Activated naive CD8-positive, alpha-beta T cell treated with anti-CD3 and anti-CD28 coated beads for 36 hours (primary cell): ENCODE measurements at places on chromosomes 4 and X. TPM values are rescaled to one million over a fixed set of nuclear protein-coding genes. Genes with fewer than 3 reads are reported as not detected.
A peak's percentile ranks its signal among the peaks of the same experiment; 100 is the strongest.

DNA sequence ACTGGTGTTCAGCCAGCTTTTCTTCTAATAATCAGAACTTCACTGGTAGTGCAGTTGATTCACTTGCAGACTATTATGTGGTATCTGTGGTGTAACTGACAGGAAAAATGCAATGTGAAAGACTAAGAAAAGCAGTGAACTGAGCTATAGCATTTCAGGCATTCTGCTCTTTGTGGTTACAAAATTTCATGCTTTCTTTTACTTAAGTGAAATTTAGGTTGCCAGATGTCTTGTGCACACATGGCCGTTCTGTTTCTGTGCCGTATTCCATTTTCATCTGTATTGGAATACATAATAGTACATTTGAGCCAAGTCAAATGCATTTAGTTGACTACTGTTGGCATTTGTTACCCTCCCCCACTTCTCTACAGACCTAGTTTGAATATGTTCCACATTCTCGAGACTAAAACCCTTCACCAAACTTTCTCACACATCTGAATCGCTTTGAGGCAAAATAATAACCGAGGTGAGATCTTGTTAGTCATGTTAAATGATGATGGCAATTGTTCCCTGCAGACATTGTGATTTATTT, 8.2 kb downstream of the RTL3 start:
- H3K27ac ChIP-seq: peak overlapping the region; percentile 85
- H3K4me1 ChIP-seq: peaks cover 21% of the 10 kb centered on the region
- peak overlapping the region; percentile 60 for H3K4me3 ChIP-seq
- DNase-seq: no peak
- H3K36me3 ChIP-seq: peaks cover 11% of the 10 kb centered on the region

Gene STK32B
- not detected for total RNA-seq

Gene TREX2
- 1.8 TPM for total RNA-seq

- DNase-seq: no peak
- no peak overlapping the region for H3K27ac ChIP-seq
- H3K4me1 ChIP-seq: no peaks in the 10 kb centered on the region
- no peak overlapping the region for H3K4me3 ChIP-seq
- peaks cover 2% of the 10 kb centered on the region for H3K36me3 ChIP-seq
- no peaks in the 10 kb centered on the region for H3K27me3 ChIP-seq
Observed at GRCh38 chr4:13174001-13174400, 310.1 kb downstream of the RAB28 start.

Gene PTTG2
- total RNA-seq: not detected

DNA sequence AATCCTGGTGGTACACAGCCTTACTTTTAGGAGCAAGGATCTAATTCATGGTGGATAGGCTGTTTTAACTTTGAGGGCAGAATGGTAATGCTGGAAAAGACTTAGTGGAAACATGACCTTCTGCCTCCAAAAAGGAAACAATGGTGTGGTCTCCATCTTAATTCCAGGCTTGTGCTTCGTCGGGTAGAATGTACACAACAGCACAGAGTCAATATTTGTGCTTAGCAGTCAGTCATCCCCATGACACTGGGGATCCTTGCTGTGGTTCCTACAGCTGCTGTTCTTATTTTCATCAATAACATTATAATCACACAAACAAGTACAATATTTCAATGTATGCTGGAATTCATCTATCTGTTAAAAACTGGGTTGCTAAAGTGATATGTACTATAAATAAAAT, 104.4 kb downstream of the HHIP start:
- H3K27me3 ChIP-seq: no peaks in the 10 kb centered on the region
- no peak overlapping the region for H3K4me3 ChIP-seq

Gene SLC6A14
- total RNA-seq: not detected

DNA sequence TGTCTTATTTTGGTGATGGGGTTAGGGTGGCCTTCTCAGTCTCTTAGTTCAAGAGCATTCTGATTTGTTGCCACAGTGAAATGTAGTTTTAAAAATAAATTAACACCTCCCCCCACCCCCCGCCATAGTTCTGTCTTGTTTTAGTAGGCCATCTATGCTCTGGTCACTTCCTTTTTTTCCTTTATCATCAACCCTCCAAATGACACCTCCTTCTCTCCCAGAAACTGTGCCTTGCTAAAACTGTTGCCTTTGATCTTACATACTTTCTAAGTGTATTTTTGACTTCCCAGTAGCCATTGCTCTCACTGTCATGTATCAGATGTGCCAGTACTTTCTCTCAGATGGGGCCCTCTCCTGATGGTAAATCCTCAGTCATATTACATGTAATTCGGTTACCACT, 14.5 kb upstream of the NDUFC1 start:
- H3K4me3 ChIP-seq: no peak overlapping the region
- H3K4me1 ChIP-seq: peaks cover 67% of the 10 kb centered on the region
- H3K36me3 ChIP-seq: peaks cover 49% of the 10 kb centered on the region
- no peaks in the 10 kb centered on the region for H3K27me3 ChIP-seq
- no peak for DNase-seq

DNA sequence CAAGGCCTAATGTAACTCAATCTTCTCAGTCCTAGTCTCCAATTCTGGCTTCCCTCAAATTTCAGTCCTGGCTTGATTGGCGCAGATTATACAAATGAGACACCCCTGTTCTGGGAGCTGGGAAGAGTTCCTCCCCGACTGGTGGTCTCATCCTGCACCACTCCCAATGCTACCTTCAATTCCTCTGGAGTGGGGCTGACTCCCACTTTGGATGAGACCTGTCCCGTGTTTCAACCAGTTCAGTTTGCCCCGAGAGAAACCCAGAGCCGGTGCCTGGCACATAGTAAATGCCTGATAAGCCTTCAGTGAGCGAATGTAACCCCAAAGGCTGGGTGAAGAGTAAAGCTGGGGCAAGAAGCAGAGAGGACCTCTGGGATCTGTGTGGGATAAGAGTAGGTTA, 4.0 kb upstream of the SYP start:
- H3K27ac ChIP-seq: no peak overlapping the region
- H3K4me3 ChIP-seq: no peak overlapping the region
- no peaks in the 10 kb centered on the region for H3K27me3 ChIP-seq
- DNase-seq: no peak
- peaks cover 4% of the 10 kb centered on the region for H3K4me1 ChIP-seq

DNA sequence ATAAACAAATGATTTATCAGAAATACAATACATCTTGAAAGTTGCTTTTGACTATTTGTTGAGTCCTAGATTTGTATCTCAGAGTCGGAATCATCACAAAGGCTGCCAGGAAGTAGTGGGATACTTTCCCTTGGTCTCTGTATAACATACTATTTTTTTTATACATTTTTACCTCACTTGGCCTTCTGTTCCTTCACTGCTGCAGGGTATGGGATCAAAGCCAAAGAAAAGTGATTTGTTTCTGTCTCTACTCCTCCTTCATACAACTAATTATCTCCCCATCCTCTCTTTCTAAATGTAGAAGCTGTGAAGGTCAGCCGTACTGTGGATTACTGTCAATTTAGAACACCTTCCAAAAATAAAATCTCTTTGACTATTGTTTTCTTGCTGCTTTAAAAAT, 24.9 kb downstream of the PALLD start:
- no peak overlapping the region for H3K4me3 ChIP-seq
- H3K4me1 ChIP-seq: no peaks in the 10 kb centered on the region
- no peak for DNase-seq
- H3K27ac ChIP-seq: no peak overlapping the region

- no peak overlapping the region for H3K27ac ChIP-seq
- no peaks in the 10 kb centered on the region for H3K36me3 ChIP-seq
- no peaks in the 10 kb centered on the region for H3K27me3 ChIP-seq
- no peak for DNase-seq
- no peaks in the 10 kb centered on the region for H3K4me1 ChIP-seq
- H3K4me3 ChIP-seq: no peak overlapping the region
Observed at GRCh38 chr4:181157647-181158046, 1085.6 kb upstream of the TENM3 start.

GRCh38 chrX:123487669-123488068, 245.2 kb downstream of the THOC2 start:
- no peak for DNase-seq
- no peak overlapping the region for H3K27ac ChIP-seq
- H3K27me3 ChIP-seq: no peaks in the 10 kb centered on the region
- H3K4me3 ChIP-seq: no peak overlapping the region
- no peaks in the 10 kb centered on the region for H3K36me3 ChIP-seq

- H3K36me3 ChIP-seq: no peaks in the 10 kb centered on the region
- no peaks in the 10 kb centered on the region for H3K27me3 ChIP-seq
- no peaks in the 10 kb centered on the region for H3K4me1 ChIP-seq
- H3K4me3 ChIP-seq: no peak overlapping the region
- H3K27ac ChIP-seq: no peak overlapping the region
Observed at GRCh38 chr4:56139241-56139827, 190.6 kb downstream of the CEP135 start.

DNA sequence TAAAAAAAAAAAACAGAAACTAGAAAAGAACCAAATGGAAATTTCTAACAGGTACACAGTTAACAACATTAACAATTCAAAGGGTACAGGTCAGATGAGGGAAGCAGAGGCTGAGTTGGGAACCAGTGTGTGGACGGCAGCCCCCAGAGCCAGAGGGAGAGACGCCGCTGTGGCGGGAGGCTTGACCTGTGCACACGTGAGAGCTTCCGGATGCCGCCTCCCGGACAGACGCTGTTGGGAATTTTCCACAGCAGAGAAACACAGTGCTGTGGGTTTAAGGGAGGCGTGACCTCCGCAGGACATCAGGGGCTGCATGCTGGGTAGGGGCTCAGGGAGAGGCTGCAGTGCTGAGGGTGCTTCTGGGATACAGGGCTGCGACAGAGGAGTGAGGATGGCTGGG, 22.2 kb downstream of the TACC3 start:
- H3K4me1 ChIP-seq: no peaks in the 10 kb centered on the region
- no peaks in the 10 kb centered on the region for H3K27me3 ChIP-seq
- H3K27ac ChIP-seq: no peak overlapping the region
- peaks cover 24% of the 10 kb centered on the region for H3K36me3 ChIP-seq

GRCh38 chr4:174708381-174708780, 120.7 kb downstream of the GLRA3 start:
- DNase-seq: no peak
- no peak overlapping the region for H3K4me3 ChIP-seq
- H3K4me1 ChIP-seq: peaks cover 2% of the 10 kb centered on the region

GRCh38 chr4:108010167-108010566, 20.5 kb downstream of the HADH start:
- H3K4me1 ChIP-seq: peaks cover 7% of the 10 kb centered on the region
- DNase-seq: no peak
- H3K27me3 ChIP-seq: no peaks in the 10 kb centered on the region

Gene APOO
- total RNA-seq: 38.5 TPM

Gene PABPC5
- total RNA-seq: not detected
